Activated CD4-positive, alpha-beta memory T cell treated with anti-CD3 and anti-CD28 coated beads, Interleukin-2, amount 10 ng/mL, durations not matched to agents 7 days and 5 days (primary cell): ENCODE measurements at places on chromosomes 2 and 18. TPM values are rescaled to one million over a fixed set of nuclear protein-coding genes. Genes with fewer than 3 reads are reported as not detected.

The ABCG5 gene
- not detected for total RNA-seq

The TRIM43 gene
- total RNA-seq, result 0.73 TPM

- DNase-seq, result no peak
Observed at GRCh38 chr2:126889496-126890135, 9.1 kb upstream of the TEX51 start.

GRCh38 chr18:59416818-59417217, 57.8 kb upstream of the LMAN1 start:
- DNase-seq, result no peak

DNA sequence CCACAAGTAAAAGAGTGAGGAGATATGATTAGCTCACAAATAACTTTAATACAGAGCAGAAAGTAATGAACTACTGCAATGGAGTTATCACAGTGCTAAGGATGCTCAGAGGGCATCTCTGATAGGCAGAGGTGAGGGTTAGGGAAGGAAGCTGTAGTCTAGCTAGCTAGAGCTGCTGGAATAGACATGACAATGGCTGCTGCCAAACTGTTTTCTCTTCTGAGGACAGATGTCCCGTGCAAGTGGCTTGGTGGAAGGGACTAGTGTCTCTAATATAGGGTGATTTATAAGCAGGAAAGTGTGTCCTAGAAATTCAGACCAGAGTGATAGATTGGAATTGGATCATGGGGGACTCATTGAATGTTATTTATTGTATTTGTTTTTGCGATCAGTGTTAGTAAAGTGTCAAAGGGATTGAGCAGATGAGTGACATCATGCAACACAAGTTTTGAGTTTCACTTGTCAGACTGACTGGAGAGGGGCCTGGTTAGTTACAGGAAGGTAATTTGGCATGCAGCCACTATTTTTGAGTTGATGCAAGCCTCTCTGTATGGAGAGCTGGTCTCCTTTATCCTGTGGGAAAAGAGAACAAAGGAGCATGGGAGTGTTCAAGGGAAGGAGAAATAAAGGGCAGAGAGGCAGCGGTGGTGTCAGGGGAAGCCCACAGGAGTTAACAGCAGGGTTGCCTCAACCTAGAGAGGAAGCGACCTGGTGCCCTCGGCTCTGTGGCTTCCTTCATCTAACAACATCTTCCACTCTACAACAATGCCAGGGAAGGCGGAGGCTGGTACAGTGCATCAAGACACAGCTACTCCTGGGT, 1.9 kb downstream of the CTLA4 start:
- peak; percentile 69 for DNase-seq
